ENCODE measurements at places on chromosomes 2 and 18.

- DNase-seq, result no peak
Observed at GRCh38 chr2:1747065-1747941, 3.0 kb upstream of the PXDN start.

DNA sequence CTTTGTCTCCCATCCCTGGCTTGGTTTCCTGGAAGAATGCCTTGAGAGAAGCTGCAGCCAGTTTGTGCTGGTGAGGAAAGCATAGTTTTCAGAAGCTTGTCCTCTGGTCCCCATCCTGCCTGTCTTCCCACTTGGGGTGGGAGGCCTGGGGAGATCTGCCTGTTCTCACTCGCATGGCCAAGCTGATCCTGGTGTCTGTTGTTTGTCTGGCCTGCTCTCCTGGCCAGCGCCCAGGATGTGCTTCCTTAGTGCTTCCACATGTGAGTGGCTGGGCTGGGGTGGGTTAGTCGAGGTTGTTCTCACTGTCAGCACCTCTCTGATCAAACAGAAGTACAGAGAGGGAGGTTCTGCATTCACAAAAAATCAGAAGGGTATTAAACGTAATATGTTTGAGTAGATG lies 49.5 kb downstream of the PTPRM start:
- DNase-seq, result no peak

DNA sequence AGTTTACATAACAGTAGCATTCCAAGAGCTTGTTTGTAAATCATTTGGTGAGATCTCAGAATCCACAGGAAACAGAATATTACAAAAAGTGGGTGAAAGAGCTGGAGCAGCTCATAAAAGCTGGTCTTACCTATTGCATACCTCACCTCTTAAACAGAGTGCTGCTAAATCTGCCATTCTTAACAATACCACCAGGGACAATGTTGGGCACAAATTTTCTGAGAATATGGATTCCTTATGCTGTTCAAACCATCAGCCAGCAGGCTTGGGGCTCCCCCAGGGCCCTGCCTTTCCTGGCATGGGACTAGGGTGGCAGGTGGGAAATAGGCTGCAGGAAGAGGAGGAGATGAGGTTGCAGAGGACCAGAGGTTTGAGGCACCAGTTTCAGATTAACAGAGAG lies 55.6 kb downstream of the TGFA start:
- no peak for DNase-seq

GRCh38 chr18:68840554-68841263 lies 42.8 kb downstream of the CCDC102B start:
- peak; percentile 94 for DNase-seq

DNA sequence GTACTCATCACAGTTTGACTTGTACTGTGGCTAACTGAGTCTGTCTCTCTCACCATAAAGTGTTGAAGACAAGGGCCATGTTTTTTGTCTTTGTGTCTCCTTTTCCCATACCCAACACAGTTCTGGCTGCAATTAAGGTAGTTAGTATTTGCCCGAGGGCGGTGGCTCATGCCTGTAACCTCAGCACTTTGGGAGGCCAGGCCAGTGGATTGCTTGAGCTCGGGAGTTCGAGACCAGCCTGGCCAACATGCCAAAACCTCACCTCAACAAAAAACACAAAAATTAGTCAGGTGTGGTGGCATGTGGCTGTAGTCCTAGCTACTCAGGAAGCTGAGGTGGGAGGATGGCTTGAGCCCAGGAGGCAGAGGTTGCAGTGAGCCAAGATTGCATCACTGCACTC lies 6.9 kb upstream of the KIF3C start:
- no peak for DNase-seq

- DNase-seq, result no peak
Observed at GRCh38 chr2:217669831-217670230, 333.0 kb downstream of the TNS1 start.

GRCh38 chr2:29218550-29219125 lies 103.4 kb downstream of the CLIP4 start:
- no peak for DNase-seq

GRCh38 chr2:152718909-152719645 lies 657 bp downstream of the ARL6IP6 start:
- DNase-seq, result peak; percentile 9

DNA sequence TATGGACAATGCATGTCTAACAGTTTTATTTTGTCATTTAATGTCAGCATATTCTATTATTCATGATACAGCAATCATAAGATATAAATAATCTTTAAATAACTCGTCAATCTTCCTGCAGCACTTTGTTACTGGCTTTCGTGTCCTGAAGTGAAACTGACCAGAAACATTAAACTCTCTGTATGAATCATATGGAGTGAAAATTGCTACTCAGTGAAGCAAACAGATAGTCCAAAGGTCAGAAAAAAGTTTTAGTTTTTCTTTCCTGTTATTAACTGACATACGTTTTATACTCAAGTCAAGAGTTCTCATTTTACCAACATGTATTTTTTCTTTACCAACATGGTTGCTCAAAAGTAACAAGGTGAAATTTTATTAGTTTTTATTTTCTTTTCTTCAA lies 106.8 kb upstream of the GALNT5 start:
- DNase-seq, result no peak

GRCh38 chr2:196336715-196337114 lies 165.3 kb upstream of the STK17B start:
- DNase-seq, result no peak

DNA sequence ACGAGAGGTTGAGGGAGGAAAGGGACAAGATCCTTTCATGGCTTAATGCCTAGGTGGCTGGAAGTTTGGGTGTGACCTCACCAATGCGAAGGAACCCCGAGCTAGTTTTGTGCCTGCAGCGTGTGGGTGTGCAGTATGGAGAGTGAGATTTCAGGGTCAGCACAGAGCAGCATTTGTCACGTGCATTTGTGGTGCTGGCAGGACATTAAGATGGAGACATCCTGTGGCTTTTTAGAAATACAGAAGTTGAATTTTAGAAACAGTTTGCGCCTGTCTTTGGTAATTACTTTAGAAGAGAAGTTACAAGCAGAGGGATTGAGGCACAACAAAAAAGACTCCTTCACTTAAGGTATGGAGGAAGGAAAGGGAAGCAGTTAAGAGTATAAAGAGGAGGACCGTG lies 258.2 kb upstream of the THUMPD2 start:
- no peak for DNase-seq
